ENCODE measurements at places on chromosomes 2 and 18.

DNA sequence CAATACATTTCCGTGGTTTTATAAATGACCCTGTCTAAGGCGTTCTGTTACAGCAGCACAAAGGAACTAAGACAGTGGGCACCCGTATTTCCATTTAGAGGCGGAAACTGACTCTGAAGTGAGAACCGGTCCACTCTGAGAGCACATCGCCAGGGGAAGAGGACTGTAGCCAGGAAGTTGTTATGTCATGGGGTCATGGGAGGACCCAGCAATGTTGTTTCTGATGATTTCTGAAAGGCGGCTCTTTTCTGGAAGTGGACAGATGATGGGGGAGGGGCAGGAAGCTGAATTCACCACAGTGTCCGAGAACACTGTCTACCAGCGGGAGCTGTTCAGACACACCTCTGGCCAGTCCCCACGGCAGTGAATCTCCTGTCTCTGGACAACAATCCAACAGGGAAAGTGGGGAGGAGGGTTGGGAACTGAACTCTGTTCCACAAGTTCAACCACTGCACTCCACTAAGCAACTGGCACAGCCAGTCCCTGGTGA lies 2.1 kb upstream of the LRRFIP1 start:
- no peak for DNase-seq

DNA sequence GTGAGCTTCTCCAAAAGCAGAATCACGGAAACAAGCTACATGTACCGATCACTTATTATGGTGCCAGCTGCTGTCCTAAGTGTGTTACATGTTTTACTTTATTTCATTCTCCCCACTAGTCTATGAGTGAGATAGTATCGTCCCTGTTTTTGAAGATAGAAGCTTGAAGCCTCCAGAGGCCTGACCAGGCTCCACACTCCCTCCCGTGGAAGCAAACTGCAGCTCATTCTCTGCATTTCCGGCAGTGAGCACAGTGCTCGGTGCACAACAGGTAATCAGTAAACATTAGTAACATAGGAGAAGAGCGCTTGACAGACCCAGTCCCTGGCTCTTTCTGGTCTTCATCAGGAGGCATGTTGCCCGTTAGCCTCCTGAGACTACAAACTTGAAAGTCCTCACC lies 72.9 kb downstream of the ZBTB7C start:
- no peak for DNase-seq

DNA sequence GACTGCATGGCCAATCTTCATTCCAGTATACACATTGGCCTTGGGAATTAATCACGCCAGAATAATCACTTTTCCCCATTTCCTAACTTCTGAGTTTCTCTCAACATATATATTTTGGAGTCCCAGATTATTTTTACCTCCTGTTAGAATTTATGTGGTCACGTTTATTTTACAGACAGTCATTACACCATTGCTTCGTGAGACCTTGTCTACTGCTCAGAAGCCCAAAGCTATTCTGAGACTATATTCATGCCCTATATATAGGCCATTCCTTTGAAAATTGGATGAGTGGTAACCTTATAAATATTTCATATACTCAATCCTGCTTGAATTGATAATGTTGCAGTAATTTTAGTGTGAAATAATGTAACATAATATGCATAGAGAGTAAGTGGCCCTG lies 610.0 kb upstream of the CDH2 start:
- DNase-seq = no peak

DNA sequence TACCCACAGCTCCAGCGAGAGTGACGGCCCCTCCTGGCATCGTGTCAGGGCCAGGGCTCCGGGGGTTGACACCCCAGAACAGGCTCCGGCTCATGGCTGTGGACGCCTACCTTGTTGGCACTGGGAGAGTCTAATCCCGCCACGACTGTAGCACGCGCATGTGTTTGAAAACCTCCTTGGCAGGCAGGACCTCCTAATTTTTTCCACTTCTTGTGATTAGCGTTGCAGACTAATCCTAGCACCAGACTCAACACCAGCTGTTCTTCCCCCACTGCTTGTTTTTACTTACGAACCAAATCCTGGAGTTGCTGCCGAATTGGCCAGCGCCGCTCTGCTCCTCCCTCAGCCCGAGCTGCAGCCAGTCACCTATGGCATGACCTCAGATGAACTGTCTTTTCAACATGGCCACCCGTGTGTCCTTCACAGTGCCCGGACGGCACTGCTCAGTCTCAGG lies 110.7 kb downstream of the KLHL29 start:
- no peak for DNase-seq

DNA sequence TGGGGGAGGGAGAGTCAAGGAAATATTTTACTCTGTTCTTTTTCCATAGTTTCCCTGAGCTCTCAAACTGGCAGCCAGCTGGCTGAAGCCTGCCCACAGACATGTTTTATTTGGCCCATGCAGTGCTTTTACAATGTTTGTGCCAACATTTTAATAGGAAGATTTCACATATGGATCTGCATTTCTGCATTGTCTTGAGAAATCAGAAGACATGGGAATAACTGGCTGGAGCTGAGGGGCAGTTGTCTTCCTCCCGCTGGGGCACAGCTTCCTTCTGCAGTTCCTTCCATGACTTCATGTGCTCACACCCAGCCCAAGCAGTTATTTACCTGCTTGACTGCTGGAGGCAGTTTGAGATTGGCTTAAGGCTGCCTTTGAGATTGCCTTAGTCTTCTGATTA lies 74.4 kb downstream of the PLCL1 start:
- no peak for DNase-seq

DNA sequence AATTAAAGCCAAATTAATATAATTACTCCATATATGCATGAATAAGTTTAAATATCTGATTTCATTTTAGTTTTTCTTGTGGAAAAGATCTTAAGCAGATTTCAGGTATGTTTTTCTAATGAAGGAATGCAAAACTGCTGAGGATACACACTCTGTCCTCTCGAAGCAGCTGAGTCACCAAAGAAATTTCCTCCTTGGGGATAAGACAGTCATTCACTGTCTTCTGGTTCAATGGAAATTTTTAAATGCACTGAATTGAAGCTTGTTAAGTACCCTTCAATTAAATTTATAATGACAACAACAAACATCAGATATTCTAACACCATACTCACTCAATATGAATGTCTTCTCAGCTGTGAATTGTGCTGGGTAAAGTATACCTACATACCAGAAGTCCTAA lies 101.5 kb upstream of the DNER start:
- no peak for DNase-seq

DNA sequence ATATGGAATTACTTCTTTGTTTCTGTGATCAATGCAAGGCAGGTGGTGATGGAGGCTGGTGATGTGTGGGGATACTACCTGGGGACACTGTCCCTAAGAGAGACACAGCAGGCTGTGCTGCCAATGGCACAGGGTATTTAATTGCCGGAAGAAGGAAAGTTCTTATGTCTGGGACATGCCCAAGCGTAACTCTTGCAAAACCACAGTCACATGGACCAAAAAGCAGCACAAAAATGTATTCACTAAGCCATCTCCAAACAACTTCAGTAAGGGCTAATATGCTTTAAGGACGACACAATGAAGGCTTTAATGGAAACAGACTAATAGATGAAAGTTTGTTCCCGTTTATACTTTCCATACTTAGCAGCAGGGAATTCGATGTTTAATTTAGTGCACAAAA lies 49.7 kb upstream of the AP1S3 start:
- no peak for DNase-seq

- no peak for DNase-seq
These were observed 1.2 kb upstream of the TNS1 start for GRCh38 chr2:218003981-218004419.

- no peak for DNase-seq
These were observed 51.8 kb upstream of the RAB27B start for GRCh38 chr18:54776282-54776977.

DNA sequence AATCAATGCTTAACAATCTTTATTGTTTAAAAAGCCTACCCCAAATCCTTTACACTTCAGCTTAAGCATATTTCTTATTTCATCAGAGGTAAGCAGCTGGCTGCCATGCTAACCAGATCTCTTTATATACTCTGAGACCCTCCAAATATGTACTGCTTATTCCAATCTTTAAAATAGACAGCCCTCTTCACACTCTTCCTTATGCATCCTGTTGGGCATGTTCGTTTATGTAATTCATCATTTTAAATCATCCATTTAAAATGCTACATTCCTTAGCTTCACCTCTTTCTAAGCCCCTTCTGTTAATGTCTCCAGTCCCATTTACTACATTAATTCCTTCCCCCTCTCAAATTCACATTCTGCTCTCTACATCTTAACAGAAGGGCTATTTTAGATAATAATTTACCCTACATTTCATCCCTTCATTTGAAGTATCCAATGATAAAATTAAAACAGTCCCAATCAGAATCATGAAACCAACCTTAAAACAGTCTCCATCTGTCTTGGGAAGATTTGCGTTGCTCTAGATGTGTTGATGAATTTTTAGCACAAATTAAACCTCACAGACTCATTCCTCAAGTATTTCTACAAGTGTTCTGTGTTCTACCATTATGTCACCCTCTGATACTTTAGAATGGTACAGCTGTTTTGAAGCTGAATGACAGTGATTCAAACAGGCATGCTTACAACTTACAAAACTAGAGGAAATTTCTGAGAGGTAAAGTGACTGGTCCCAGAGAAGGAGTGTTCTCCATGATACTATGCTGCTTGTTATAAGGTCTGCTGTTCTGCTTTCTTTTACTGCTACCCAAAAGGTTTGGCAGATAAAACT lies 59.1 kb downstream of the ZNF385B start:
- DNase-seq = no peak

- no peak for DNase-seq
These were observed 141.9 kb downstream of the MYCN start for GRCh38 chr2:16082276-16082675.

DNA sequence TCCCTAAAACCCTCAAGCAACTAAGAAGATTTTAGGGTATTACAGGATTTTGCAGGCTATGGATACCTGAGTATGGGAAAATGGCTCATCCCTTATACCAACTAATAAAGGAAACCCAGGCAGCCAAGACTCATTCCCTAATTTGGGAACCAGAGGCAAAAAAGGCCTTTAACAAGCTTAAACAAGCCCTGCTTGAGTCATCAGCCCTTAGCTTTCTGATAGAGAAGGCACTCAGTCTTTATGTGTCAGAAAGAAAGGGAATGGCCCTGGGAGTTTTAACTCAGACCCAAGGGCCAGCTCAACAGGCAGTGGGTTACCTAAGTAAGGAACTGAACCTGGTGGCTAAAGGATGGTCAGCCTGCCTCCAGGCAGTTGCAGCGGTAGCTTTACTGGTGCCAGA lies 96.9 kb upstream of the RMP24 start:
- DNase-seq = no peak

DNA sequence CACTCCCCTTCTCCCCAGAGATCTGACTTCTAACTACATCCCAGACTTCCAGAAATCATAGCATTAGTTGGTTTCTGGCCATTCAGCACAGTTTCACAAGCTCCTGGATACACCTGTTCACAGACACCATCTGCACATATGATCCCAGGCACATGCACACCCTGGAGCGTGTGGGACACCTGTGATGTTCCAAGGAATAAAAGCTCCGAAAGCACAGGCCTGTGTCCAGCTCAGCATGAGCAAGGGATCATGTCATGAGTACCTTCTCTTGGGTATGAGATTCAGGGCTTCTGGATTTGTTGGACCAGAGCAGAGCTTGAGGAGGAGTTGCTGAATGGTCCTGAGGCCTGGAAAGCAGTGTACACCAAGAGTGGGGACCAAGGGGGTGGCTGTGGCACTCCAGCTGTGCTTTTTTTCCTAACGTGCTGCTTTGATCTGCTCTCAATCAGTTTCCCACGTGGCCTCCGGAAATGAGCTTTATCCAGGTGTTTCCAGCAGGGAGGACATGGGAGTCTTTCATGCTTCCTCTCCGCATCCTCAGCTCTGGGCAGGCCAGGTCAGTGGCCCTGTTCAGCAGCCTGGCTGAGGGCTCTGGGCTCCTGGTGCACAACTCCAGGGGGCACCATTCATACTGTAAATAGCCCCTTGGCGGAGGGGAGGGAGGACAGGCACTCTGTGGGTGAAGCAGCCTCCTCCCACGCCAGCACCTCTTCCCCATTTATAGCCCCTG lies 1.8 kb downstream of the DYSF start:
- DNase-seq = no peak

DNA sequence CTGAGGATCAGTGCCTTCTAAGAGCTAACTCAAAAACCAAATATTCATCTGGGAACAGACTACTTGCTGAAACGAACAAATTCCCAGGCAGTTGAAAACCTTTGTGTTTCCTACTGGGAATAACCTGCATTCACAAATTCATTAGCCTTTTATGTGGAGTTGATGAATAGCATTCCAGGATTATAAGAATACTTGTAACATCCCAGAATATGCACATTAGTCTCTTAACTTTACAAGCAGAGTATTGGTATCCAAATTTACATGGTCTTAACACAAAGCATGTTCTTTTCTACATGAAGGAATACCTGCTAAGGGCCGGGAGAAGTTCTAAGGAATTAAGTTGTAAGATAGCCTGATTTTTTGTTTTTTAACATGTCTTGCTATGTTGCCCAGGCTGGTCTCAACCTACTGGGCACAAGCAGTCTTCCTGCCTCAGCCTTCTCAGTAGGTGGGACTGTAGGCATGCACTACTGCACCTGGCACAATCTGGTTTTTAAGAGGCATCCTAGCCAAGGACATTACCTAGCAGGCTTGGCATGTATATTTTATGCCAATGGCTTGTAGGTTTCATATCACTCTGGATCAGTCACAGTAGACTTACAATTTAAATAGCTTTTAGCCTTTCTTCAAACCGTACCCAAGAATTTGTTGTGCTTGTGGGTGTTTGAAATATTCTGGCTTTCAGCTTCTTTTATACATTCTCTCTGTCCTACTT lies 50.7 kb downstream of the MGAT5 start:
- DNase-seq = no peak

DNA sequence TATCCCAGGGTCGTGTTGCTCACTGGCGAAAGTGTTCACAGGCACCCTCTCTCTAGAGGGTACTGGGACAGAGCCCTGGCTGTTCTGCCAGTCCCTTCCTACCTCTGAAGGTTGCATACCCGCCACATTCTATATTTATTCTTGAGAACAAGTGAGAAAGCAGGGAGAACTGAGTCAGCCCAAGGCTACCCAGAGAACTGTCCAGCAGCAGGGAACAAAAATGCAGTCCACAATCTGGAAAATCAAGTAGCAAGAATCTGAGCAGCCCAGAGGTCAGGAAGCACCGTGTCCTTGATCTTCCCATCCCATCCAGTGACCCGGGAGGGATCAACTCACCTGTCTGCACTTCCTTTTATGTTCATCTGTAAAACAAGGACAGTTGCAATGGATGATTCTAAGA lies 164.1 kb downstream of the FBXO15 start:
- no peak for DNase-seq

- no peak for DNase-seq
These were observed 26.9 kb upstream of the SLC35F6 start for GRCh38 chr2:26737221-26737620.

- DNase-seq = no peak
These were observed 290.0 kb upstream of the CXCR4 start for GRCh38 chr2:136407952-136408318.

- no peak for DNase-seq
These were observed 314.2 kb upstream of the MYT1L start for GRCh38 chr2:2645162-2645855.

DNA sequence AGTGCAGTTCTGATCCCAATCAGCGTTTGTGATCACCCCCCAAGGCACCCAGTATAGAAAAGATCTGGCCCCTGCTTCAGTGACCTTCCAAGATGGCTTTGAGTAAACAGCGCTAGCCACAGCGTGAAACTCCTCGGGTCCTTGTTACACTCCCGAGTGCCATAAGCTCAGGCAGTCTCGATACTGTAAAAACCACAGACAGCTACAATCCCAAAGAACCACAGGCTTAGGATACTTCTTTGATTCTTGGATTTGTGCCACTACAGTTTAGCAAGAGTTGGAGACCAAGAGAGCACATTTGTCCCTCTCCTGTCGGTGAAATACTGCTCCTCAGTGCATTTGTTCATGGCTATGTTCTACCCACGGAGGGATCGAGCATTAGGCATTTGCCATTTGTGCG lies 352.5 kb upstream of the ZNF521 start:
- no peak for DNase-seq
